ENCODE measurements at places on chromosomes 3 and 15.

DNA sequence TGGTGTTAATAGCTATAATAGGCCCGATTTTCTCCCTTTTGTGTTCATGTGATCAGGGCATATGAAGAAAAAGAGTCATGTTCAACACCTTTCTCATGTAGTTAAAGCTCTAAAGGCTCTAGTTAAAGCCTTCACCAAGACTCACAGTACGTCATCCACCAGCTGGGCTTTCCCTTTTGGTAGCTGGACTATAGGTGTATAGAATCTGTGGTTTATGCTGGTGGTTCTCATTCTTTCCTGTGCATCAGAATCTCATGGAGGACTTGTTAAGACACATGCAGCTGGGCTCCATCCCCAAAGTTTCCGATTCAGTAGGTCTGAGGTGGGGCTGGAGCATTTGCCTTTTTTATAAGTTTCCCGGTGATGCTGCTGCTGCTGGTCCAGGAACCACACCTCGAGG, 31.0 kb downstream of the CFAP91 start:
- DNase-seq = no peak

- no peak for DNase-seq
Measured at GRCh38 chr3:3821777-3822176, 22.5 kb downstream of the LRRN1 start.

GRCh38 chr15:94259121-94259751, 27.9 kb downstream of the MCTP2 start:
- no peak for DNase-seq

- no peak for DNase-seq
Measured at GRCh38 chr3:114480442-114480841, 186.6 kb downstream of the TIGIT start.

GRCh38 chr3:98680723-98681122, 82.4 kb upstream of the ST3GAL6 start:
- no peak for DNase-seq

DNA sequence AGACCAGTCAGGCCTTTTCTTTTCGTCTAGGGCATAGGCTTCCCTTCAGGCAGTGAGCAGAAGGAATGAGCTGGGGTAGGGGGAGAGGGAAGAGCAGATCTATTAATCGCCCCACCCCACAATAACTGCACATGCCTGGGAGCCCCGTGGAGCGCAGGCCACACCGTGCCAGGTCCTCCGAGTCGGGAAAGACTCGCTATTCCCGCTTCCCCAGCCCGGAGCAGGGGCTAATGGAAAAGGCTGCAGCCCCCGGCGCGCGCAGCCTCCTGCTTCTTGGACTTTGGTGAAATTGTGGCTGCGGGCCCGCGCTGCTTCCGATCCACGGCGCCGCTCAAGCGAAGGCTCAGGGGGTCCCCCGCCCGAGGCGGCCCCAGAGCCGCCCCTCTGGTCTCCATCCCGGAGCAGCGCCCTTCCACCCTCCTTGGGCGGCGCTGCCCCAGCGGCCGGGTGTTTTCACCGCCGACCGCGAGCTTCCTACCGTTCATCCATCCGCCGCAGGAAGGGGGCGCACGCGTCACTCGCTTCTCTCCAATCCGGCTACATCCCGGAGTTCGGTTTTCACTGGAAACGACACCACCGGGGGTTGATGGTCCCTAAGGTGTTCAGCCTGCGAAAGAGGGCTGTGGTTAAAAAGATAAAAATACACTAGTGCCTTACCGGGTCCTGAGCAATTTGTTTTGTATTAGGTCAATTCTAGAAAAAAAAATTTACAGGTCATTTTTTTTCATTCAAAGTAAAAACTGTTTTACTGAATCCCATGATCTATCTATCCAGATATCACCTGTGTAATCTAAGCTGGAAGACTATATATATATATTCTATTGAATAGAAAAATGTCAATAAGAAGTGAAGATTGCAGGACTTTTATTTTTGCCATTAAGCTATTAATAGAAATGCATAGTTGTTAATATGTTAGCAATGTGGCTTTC, 4.4 kb upstream of the SYNM start:
- DNase-seq = no peak

GRCh38 chr15:80934761-80935221, 54.8 kb downstream of the MESD start:
- DNase-seq = no peak
